ENCODE measurements at places on chromosomes 1 and 21. TPM values are rescaled to one million over a fixed set of nuclear protein-coding genes. Genes with fewer than 3 reads are reported as not detected.
A peak's percentile ranks its signal among the peaks of the same experiment; 100 is the strongest.

The OLFM3 gene
- total RNA-seq, result not detected

The UBASH3A gene
- total RNA-seq, result 29.4 TPM

The NHLH1 gene
- 0.45 TPM for total RNA-seq

The PALMD gene
- not detected for total RNA-seq

- DNase-seq, result no peak
These were observed 622.7 kb downstream of the LMO4 start for GRCh38 chr1:87951409-87951808.

- no peak for DNase-seq
These were observed 9.7 kb upstream of the NPPB start for GRCh38 chr1:11868331-11868980.

GRCh38 chr1:45621895-45622523 is 1.8 kb downstream of the CCDC17 start:
- no peak for DNase-seq

DNA sequence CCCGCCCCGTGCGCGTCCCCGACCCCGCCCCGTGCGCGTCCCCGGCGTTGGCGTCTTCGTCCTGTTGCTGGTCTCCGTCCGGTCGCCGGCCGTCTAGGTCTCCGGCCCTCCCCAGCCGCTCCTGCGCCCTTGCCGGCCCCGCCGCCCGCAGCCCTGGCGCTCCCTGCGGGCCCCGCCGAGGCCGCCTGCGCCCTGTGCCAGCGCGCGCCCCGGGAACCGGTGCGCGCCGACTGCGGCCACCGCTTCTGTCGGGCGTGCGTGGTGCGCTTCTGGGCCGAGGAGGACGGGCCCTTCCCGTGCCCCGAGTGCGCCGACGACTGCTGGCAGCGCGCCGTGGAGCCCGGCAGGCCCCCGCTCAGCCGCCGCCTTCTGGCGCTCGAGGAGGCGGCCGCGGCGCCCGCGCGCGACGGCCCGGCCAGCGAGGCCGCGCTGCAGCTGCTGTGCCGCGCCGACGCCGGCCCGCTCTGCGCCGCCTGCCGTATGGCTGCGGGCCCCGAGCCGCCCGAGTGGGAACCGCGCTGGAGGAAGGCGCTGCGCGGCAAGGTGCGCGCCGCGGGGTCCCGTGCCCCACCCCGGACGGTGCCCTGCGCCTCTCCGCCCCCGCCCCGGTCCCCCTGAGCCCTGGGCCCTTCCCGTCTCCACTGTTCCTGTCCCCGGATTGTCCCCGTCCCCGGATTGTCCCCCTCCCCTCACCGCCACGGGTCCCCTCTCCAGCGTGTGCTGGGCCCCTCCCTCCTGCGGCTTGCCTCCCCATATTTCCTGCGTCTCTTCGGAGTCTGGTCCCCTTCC is at the start of gene RNF187:
Gene RNF187, plus strand, starts transcription at position 47 of the 789 bp plus-strand sequence.
- DNase-seq, result peak; percentile 47

DNA sequence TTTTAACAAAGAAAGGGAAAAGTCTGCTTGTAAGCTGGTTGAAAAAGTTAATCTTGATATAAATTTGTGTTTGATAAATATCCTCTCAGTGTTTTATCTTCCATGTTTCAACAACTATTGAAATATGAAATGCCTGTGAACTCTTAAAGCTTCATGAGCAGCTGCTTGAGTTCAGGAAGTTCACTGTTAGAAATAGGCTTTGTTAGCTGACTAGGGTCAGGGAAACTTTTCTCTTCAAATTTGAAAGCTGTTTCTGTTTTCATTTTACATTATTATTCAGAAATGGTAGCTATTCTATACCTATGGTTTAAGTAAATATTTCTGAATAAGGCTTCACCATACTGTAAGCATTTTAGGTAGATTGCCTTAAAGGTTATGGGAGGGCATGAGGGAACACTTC is 191.7 kb downstream of the HS2ST1 start:
- DNase-seq, result no peak

GRCh38 chr1:94143809-94144176 is 22.8 kb upstream of the ABCA4 start:
- no peak for DNase-seq

DNA sequence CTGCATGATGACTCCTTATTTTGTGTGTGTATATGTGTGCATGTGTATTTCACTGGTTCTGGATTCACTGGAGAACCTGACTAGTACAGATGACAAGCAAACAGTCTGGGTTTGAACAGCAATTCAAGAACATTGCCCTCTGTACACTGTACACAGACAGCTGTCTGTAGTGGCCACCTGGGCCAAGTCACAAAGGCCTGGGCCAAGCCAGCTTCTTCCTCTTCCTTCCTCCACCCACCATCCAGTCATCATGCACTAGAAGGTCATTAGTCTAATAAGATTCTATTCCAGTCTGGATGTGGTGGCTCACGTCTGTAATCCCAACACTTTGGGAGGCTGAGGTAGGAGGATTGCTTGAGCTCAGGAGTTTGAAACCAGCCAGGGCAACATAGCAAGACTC is 155.9 kb downstream of the ELAVL4 start:
- DNase-seq, result no peak

Data from activated CD4-positive, alpha-beta memory T cell treated with anti-CD3 and anti-CD28 coated beads for 36 hours (primary cell).